ENCODE measurements at places on chromosomes 7 and 10.

GRCh38 chr10:20185116-20185515 lies 368.9 kb downstream of the PLXDC2 start:
- no peak for DNase-seq

DNA sequence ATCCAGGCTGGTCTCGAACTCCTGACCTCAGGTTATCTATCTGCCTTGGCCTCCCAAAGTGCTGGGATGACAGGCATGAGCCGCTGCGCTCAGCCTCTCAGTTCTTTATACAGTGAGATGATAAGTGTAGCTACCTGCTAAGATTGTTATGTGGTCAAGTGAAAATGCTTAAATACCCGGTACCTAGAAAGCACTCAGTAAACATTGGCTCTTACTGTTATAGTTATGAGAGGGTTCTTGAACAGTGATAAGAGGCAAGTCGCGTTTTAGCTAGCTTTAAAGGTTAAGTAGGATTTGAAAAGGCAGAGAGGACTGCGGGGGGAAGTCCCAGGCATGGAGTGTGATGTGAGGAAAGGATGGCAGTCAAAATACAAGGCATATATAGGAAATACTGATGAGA lies 4.5 kb downstream of the ZKSCAN1 start:
- no peak for DNase-seq

- DNase-seq = no peak
Measured at GRCh38 chr10:54203401-54203800, 597.6 kb downstream of the PCDH15 start.

- DNase-seq = no peak
Measured at GRCh38 chr10:76089556-76090180, 658.2 kb downstream of the LRMDA start.

DNA sequence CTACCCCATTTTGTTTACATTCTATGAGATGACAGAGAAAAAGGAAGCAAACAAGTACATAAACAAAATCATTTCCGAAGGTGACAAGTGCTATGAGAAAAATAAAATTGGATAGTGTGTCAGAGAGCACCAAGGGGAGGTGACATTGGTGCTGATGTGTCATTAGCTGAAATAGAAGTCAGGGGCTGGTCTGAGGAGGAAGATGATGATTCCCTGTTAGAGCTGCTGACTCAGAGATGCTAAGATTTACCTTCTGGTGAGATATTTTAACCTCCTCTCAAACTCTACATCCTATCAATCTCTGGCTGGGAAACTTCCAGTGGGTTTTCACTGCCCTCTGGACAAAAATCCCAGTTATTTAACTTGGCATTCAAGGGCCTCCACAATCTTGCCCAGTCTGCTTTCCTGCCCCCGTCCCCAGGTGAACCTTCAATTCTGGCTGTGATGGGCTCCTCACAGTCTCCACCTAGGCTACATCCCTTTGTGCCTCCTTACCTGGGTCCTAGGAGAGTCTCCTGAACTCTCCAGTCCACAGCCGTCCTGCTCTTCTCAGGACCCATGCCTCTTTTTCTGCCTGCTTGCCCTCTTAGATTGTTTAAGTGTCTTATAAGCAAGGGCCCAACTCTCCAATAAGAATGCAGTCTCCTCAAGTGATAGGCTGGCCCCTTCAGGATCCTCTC lies 26.6 kb downstream of the DUSP5 start:
- no peak for DNase-seq

DNA sequence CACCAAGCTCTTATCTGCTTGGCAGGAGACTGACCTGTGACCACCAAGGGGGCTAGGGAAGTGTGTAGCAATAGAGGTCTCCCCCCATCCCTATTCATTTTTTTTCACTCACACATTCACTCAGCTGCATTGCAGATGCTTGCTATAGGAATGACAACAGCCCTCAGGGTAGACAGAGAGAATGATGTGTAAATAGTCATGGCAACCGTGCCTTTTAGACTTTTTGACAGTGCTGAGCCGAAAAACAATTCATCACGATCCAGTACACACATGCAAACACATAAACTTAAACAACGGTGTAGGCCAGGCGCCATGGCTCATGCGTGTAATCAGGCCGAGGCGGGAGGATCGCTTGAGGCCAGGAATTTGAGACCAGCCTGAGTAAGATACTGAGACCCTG lies 7.6 kb upstream of the ELN start:
- DNase-seq = no peak

GRCh38 chr10:86556933-86557649 lies 35.5 kb upstream of the WAPL start:
- DNase-seq = no peak

- DNase-seq = no peak
Measured at GRCh38 chr7:45974540-45975360, 53.7 kb upstream of the IGFBP3 start.
